ENCODE measurements at places on chromosomes 1 and 21.

- no peak for DNase-seq
Observed at GRCh38 chr1:58791106-58791505, 7.3 kb upstream of the JUN start.

- no peak for DNase-seq
Observed at GRCh38 chr1:167899253-167899681, 14.7 kb downstream of the ADCY10 start.

DNA sequence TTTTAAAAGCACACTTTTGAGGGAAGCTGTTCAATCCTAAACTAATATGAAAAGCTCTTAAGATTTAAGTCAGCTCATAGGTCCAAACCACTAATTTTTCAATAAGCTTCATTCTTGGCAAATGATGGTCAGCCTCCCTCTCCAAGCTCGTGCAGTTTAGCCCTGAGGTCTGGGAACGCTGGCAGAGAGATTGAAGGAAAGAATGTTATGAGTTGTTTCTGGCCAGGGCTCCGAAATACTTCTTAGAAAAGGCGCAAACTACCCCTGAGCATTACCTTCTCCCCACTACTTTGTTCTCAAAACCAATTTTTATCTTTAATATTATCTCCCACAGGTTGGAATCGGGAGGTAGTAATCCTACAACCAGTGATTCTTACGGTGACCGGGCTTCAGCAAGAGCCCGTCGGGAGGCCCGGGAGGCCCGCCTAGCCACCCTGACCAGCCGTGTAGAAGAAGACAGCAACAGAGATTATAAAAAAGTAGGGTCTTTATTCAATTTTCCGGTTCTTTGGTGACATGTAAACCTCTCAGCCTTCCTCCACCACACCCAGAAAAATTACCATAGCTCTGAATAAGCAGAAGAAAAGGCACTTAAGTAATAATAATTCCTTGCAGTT is 147.7 kb downstream of the SYT2 start:
- DNase-seq: no peak

DNA sequence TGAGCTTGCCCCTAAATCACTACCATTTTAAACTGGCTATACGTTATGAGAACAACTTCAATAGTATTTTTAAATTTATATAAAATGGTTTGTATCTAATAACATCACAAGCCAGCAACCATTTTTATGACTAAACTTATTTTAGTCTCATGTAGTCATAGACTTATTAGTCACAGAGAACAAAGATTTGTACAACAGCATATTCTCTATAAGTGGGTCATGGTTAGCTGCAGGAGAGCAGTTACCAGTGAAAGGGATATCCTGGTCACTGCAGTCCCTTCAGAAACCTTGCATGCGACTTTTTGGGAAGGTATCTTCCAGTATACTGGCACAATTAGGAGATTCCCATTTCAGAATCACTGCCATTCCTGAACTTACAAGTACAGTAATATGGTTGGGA is 90.0 kb downstream of the HFM1 start:
- no peak for DNase-seq

- DNase-seq: no peak
Observed at GRCh38 chr1:214111796-214112195, 124.0 kb downstream of the PROX1 start.

DNA sequence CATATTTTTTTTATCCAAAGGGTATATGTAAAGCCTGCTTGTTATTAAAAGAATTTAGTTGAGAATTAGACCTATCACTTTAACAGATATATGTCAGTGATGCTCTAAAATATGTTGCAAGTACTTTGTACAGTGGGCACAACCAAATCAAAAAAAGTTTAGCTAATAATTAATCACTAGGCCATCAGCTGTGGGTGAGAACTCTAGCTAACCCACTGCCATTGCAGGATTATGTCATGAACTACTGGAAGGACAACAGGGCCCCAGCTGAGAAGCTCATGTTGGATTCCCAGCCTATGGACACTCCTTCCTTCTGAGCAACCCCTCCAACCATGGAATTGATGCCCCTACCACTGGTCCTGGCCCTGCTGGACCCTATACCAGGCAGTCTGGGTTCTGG is 6.8 kb upstream of the CHIA start:
- no peak for DNase-seq

DNA sequence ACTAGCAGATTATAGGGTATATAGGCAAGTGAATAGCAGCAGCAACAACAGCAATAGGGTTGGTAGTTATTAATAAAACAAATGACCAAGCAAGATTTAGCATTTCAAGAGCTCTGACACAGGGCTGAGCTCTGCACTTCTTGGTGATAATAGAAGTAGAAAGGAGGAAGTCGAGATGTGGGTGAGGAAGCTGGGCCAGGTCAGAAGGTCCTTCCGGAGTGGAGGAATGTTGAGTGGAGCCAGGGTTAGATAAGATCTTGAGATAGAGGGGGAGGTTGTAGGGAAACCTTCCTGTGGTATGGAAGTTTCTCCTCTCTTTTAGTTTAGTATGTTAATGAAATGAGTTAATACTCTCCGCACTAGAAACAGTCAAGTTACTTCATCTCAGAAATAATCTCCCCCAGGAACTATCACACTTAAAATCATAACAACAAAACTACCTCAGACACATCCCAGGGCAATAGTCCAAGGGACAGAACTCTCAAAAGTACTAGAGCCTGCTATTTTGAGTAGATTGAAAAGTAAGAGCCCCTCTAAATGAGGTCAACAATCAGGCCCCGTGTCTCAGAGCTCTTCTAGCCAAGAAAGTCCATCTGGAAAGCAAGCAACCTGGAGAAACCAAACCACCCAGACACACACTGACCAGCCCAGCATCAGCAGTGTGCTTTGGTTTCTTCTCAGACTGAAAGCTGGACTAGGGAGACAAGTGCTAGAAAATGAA is 45.4 kb upstream of the ATP1B1 start:
- no peak for DNase-seq

- peak; percentile 99 for DNase-seq
Observed at GRCh38 chr1:8004803-8005573, 21.1 kb downstream of the ERRFI1 start.

- no peak for DNase-seq
Observed at GRCh38 chr1:52328615-52329014, 37.4 kb downstream of the CC2D1B start.

- DNase-seq: no peak
Observed at GRCh38 chr1:168235548-168235885, 9.7 kb downstream of the SFT2D2 start.

DNA sequence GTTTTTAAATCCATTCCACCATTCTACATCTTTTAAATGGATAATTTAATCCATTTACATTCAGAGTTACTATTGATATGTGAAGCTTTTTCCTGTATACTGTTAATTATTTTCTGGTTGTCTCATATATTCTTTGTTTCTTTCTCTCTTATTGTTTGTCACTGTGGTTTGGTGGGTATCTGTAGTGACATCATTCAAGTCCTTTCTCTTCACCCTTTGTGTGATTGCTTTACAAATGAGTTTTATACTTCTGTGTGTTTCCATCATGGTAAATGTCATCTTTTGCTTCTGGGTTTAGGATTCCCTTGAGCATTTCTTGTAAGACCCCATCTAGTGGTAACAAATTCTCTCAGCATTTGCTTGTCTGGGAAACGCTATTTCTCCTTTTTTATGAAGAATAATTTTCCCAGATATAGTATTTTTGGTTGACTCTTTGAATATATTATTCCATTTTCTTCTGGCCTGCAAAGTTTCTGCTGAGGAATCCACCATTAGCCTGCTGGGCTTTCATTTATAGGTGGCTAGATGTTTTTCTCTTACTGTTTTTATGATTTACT is 10.2 kb downstream of the LY9 start:
- DNase-seq: no peak

GRCh38 chr1:39737546-39738169 is 1.0 kb upstream of the PPIE start:
- no peak for DNase-seq

DNA sequence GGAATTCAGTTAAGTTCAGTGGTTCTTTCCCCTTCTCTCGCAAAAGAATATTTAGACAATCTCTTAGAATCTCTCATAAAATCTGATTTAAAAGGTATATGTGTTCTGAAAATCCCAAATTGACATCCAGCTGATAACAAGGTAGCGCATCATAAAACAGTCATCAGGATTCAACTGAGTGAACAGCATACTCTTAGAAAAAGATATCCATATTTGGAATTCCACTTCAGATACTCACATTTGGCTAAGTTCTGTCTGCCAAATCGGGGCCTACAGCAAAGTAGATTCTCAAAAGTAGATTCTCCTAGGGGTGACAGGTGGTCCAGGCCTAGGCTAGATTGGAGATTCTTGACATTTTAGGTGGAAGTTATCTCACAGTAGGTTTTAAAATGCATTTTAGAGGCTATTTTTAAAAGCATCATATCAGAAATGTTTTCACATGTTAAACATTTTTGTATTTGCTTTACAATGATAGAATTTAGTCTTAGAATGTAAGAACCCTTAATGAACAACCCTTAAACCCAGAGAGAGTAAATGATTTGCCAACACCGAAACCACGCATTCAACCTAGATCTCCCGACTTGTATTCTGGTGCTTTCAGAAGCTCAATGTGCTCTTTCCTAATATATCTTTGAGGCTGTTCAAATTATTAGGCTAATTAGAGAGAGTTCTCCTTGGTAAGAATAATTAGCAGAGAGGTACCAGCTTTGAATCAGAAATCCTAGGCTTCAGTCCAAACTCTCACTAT is 318.9 kb downstream of the LMO4 start:
- no peak for DNase-seq

Measured in mammary epithelial cell (primary cell).